ENCODE measurements at places on chromosomes 6 and 20.

DNA sequence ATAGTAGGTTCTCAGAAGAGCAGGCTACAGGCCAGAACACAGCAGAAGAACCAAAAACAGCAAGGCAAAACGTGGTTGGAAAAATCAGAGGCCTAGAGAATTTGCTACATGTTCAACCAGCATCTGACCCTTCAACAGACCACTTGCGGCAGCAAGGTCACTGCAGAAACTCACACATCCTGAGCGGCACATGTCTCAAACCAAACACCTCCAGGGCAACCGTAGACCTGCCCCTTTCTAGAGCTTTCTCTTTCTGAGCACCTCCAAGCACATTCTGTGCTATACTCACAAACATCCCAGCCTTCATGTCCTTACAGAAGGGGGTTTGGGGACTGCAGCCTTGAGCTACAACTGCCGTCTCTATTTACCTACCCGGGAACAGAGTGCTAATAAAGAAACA is 52.6 kb downstream of the GFOD1 start:
- DNase-seq = no peak

GRCh38 chr6:42079941-42080464 is 29.7 kb downstream of the TAF8 start:
- DNase-seq = no peak

DNA sequence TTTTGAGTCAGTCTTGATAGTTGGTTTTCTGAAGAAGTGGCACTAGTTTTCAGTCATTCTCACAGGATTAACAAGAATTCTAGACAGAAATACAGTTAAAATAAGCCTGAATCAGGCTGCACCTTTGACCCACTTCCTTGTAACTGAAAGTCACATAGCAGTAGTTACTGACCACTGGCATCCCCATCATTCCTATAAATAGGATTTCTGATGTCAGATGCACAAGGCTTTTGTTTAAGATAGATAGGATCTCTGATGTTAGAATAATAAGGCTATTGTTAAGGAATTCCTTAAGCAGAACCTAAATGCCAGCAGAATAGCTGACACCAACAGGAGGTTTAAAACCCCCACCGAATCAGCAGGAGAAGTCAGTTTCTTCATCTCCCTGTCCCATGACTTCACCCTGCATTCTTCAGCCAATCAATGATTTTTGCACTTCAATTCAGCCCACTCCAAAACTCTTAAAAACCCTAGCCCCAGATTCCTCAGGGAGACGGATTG is 30.6 kb upstream of the ZBTB24 start:
- DNase-seq = no peak

DNA sequence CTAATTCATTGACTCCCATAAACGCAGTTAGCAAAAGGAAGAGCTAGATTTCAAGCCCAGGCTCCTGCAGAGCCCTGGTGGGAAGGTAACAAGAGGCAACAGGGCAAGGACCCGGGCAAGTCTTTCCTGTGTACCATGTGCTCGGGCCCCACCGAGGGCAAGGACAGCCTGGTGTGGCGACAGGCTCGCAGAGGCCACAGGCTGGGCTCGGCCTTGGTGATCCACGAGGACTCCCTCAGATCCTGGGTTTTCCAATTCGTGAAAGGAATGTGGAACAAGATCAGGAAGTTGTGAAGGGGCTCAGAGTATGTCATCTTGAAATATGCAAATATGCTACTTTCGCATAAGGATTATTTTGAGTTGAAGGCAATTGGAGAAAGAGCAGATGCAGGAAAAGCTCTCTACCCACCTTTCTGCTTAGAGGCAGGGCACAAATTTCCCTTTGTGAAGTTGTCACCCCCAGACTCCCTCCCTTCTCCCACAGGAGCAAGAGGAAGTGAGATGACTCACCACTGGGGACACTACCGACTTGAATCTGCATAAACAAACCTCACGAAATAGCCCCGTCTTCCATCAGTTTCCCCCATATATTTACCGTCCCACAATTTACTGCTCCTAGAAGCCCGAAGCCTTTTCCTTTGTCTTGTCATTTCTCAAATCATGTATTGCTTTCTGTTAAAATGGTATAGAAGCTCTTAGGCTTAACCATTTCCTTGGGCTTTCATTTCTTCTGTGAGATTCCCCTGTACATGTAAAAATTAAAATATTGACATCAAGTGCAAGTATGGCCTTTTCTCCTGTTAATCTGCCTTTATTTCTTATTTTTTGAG is 79.0 kb downstream of the PSMG4 start:
- DNase-seq = no peak

DNA sequence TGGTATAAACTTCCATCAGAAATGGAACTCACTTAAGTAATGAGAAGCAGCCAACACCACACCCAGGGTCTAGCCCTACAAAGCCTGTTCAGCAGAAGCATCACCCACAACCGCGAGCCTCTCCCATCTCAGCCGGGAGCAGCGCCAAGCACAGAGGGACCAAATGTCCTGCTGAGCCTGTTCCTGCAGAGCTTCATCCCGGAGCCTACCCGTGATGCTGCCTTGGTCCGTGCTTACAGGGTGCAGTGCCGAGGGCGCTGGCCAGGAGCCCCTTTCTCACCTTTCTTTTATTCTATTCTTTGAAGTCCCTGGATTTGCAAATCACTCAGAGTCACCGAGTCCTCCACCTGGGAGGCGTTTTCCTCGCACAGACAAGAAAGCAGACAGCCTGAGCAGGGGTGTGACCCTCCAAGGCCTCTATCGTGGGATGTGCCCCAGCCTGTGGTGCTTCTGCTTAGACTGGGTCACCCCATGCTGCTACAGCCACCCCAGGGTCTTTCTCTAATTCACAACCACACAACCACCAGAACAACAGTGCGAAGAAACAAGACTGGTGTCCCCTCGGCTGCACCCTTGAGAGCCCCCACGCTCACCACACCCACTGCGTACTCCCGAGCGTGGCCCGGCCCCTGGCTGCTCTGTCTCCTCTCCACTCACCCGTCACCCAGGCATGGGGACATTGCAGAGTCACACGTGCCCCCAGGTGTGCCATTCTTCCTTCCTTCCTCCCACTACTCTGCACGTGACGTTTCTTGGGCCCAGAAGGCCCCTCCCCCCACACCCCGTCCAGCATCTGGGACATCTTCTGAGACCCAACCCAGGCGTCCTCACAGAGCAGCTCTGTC is 92.2 kb upstream of the MPC1 start:
- DNase-seq = no peak

GRCh38 chr20:11521476-11522365 is 396.0 kb upstream of the BTBD3 start:
- no peak for DNase-seq

- DNase-seq = no peak
Observed at GRCh38 chr6:116139917-116140316, 14.0 kb upstream of the COL10A1 start.

Data from GM12864 (cell line).